ENCODE measurements at places on chromosomes 2 and 18.

DNA sequence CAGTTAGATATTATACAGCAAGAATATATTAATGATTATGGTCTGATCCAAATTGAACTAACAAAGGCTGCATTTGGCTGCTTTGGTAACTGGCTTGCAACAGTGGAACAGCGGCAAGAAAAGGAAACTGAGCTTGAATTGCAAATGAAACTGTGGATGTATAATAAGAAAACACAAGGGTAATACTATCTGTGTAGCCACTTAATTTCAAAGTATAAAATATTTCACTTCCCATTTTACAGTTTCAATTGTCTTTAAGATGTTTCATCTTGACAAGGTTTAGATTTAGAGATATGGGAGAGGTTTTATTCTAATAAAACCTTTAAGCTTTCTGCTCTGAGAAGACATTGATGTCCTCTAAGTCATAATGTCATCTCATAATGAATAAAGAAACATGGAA is 23.8 kb downstream of the WDR75 start:
- DNase-seq = no peak

DNA sequence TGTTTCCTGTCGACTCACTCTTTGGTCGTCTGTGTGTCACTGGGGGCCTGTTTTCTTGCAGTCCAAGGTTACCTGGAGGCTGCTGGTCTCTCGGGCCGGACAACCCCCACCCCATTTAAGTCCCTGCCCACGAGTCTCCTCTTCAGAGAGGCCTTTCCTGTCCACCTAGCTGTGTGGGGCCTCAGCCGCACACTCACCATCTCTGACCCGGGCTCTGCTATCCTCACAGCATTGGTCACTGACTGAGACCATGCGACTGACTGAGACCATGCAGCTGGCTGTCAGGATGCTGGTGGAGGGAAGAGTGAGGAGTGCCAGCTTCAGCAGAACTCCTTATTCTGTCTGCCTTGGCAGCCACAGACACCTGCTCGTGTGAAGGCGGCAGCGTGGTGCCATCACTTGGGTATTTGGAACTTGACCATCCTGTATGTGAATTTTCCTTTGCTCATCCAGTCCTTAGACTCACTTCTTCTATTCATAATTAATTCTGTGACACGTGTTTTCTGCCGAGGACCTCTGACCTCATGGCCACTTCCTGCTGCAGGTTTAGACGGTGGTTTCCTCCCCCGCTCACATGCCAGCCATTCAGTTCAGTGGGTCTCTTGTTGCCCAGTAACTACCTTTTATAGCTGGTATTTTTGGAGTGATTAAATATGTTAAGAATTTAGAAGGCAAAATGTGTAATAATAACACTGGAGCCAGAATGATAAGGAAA is 47.5 kb upstream of the ASB1 start:
- no peak for DNase-seq

DNA sequence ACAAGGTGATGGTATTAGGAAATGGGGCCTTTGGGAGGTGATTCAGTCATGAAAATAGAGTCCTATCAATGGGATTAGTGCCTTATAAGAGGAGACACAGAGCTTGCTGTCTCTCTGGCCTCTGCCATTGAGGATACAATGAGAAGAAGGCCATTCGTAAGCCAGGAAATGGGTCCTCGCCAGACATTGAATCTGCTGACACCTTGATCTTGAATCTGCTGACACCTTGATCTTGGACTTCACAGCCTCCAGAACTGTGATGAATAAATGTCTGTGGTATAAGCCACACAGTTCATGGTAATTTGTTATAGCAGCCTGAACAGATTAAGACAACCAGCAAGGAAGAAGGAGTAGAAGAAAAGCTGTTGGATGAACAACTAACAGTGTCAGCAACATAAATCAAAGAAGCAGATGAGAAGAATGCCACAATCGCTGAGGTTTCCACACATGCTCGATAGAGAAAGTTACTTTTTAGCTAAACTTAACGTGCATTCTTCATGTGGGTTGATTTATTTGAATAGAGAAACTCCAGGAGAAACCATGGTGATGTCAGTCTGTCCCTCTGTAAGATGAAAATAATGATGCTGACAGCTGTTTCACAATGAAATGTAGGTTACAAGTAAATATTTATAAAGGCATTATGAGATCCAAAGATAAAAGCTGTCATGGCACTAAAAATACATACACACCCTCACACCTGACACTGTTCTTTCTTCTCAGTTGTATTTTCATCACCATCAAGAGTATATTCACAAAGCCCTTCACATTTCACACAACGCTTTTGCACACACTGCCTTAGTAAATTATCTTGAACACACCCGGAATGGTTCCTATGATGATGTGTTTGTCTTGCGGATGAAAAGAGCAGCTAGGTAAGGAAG is 153.7 kb upstream of the NCK2 start:
- no peak for DNase-seq

DNA sequence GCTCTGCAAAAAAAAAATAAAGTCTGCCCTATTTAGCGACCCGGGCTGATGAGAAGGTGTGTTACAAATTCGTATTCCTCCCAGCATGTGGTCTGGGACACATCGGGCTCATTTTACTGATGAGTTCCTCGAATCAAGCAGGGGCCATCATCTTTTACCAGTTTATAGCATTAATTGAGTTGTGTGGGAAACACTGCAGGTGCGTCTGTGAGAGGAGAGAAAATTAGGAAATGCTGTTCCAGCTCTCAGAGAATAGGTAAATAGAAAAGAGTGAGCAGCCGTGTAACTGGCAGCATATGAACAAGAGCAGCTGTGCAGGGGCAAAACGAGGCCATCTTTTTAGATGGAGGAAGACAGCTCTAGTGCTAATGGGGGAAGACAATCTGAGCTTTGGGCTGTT is 216.7 kb downstream of the SETBP1 start:
- DNase-seq = no peak

GRCh38 chr2:50059462-50059861 is 905.1 kb upstream of the FSHR start:
- DNase-seq = no peak

DNA sequence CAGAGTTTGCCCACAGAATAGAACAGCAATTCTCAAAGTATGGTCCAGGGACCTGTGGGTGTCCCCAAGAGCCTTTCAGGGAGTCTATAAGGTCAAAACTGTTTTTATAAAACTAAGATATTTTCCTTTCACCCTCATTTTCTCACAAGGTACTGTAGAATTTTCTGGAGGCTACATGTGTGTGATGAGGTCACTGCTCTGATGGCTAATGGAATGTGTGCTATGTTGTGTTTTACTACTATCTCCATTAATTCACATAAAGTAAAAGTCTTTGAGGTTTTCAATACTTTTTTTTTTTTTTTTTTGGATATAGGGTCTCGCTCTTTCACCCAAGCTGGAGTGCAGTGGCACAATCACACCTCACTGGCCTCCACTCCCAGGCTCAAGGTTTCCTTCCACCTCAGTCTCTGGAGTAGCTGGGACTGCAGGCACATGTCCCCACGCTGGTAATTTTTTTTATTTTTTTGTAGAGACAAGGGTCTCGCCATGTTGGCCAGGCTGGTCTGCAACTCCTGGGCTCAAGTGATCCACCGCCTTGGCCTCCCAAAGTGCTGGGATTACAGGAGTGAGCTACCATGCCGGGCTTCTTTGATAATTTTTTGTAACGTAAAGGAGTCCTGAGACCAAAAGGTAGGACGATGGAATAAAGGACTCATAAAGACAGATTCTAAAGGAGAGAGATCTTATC is 1.8 kb downstream of the TRABD2A start:
- DNase-seq = no peak

DNA sequence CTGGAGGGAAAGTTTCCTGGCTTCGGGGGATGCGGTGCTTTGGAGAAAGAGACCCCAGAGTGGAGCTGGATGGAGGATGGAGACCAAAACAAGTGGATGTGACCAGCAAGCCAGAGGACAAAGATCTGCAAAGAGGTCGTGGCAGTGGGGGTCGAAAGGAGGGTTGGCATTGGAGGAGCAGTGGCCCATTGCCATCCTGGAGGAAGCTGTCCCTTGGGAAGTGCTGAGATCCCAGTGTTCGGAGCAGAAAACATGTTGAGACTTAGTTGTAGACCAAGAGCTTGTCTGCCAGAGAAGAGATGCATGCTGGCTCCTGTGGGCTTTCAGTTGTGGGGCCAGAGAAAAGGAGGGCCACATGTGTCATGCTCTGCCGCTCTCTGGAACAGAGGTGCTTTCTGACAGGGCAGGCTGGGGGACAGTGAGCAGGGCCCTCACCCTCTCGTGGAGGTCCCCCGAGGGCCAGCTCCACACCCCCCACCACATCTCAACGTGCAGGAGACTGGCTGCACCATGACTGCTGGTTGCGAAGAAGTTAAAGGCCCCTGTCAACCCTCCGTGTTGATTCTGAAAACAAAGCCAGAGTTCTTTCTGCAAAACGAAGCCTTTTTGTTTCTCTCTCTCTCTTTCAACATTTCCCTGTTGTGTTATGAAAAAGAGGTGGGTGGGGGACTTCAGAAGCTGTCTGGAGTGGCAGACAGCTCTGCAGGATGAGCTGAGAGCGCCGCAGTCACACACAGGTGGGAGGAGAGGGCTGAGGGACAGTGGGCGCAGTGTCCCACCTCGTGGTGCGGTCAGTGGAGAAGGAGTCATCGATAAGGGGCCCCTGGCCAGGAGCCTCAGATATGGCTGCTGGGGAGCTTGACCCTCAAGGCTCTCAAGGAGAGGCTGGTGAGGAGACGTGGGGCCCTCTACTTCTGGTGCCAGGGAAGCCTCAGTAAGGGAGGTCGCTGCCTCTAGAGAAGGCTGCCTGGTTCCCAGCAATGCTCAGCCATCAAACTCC is 77.6 kb upstream of the BCL2L11 start:
- no peak for DNase-seq

DNA sequence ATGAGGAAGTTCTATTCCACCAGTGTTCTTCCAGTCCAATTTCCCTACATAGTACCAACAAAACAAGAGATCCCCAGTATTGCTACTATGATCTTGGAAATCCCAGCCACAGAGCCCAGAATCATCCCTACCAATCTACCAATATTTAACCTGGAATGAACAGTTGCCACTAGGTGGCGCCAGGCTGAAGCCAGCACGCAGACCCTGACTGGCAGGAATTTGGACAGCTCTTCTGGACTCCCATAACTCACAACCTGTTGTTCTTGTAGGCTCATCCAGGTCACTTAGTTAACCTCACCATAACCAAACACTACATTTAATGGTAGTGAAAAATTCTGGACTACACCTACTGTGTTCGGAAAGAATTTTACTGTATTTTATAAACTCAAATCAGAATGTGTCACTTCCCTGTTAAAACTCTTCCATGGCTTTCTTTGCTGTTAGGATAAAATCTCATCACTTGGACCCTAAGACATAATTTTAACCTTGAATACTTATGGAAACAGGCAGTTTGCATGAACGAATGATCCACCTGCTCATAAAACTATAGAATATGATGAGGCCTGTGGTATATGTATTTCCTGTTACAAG is 59.8 kb upstream of the SLC38A11 start:
- DNase-seq = peak; percentile 2

DNA sequence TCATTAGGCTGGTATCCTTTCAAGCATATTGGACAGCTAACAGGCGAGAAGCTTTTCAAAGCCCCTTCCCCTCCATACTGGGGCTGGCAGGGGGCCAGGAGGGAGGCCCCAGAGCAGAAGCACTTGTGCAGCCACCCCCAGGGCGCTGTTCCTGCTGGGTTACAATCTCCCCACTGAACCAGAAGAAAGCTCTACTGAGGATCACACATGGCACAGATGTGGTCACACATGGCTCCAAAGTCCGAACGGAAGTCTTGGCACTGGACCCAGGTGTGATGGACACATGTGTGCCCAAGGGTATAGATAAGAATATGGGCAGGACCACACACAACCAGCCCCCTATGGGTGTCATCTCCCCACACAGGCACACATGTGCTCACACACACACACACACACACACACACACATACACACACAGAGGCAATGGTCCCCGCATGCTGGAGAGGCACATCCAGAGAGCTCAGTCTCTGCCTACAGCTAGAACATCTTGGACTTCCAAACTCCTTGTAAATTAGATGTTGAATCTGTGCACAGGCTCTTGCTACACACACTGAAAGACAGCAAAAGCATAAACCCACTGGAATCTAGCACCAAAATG is 56.4 kb downstream of the TTC32 start:
- no peak for DNase-seq

DNA sequence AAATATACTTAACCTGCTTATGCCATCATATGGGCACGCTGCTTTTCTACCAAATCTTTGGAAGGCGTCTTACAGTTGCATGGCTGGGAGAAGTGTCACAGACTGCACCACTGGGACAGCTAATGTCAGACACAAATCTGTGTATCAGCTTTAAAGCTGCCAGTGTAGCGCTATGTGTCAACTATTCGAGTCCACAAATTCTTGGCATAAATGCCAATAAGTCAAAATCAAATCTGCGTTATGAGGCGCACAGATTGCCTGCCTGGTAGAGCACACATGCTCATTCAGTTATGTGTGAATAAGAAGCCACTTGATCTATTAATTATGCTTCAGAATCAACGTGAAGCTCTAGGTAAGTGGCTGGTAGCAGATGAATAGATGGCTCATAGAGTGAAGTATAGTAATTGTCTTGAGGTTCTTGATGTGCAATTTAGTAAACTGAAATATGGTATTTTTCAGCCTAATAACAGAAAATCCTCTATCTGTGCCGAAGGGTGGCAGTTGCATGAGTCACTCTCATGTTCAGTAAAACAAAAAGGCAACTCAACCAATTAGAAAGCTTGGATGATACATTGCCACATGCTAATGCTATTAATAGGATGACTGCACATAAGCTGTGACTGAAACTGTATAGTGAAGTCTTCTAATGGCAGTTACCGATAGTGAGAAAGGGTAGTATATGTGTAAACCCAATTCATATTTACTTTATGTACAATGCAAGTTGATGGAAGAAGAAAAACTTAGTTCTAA is 52.0 kb downstream of the DCC start:
- DNase-seq = no peak

- no peak for DNase-seq
These were observed 2.9 kb upstream of the GGCX start for GRCh38 chr2:85564144-85564563.

DNA sequence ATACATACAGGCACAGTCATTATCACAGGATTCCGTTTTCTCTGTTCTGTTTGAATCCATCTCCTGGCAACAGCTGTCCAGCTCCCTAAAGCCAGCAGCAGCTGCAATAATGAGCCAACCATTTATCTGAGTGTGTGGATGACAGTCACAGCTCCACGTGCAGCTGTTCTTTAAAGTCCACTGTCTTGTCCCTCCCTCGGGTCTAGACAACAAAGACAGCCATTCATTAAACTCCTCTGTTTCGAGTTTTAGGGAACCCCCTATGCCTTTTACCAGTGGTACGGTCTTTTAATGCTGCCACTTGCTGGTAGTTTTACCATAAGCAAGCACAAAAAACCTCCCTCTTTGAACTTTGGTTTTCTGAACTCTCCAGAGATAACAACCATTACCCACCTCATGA is 16.0 kb upstream of the MSGN1 start:
- no peak for DNase-seq

DNA sequence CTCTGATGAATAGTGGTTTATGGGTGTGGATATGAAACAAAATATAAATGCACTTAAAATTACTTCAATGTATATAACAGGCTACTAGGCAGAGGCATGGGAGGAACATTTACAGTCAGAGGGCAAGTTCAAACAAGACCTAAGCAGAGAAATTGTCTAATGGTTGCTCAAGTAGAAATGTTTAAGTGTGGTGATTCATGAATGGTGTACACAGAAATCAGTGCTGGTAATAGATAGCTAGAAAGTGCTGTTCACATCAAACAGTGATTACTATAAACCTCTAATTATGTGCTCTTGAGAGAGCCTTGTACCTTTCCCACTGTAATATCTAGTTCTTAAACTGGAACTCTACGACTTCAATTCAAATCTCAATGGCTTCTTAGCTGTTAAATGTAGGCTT is 485.1 kb downstream of the NRXN1 start:
- DNase-seq = peak; percentile 94

Measured in DMS79 treated with DMSO at 0.1 percent for 48 hours (cell line).